RPMI8226 (cell line): ENCODE measurements at places on chromosomes 5 and 9.

DNA sequence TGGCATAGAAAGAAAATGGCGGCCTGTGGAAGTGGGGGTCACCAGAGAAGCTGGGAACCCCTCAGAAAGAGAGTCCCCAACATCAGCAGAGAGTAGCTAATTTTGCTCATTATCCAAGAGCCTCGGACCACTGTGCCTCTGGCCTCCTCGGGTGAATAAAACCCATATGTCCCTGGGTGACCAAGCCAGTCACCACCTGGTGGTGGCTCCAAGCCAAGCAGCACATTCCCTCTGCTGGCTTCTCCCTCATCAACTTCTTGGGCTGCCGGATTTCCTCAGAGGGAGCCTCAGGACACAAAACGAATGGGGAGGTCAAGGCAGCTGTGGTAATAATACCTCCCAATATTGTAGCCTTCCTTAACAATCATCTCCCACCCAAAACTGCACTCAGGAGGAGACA is 242.5 kb downstream of the NFIB start:
- no peak for DNase-seq

GRCh38 chr5:132102101-132102701 is 28.6 kb downstream of the CSF2 start:
- peak; percentile 25 for DNase-seq

GRCh38 chr9:3922846-3923245 is 377.0 kb downstream of the GLIS3 start:
- DNase-seq, result no peak

DNA sequence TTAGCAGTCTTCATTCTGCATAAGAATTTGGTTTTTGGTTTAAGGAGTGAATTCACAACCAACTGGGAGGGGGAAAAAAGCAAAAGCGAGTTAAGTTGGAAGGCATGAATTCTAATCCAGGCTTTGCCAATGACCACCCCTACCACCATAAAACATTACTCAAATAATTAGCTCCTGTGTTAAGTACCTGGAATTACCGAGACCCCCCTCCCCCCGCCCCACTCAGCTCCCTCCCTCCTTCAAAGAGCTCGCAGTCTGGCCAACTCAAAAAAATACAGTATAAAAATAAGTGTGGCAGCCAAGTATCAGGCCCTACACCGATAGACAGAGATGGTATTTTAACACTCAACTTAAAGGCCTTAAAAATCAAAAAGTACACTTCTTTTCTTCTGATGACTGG is 492 bp downstream of the ATG12 start:
- DNase-seq, result no peak

DNA sequence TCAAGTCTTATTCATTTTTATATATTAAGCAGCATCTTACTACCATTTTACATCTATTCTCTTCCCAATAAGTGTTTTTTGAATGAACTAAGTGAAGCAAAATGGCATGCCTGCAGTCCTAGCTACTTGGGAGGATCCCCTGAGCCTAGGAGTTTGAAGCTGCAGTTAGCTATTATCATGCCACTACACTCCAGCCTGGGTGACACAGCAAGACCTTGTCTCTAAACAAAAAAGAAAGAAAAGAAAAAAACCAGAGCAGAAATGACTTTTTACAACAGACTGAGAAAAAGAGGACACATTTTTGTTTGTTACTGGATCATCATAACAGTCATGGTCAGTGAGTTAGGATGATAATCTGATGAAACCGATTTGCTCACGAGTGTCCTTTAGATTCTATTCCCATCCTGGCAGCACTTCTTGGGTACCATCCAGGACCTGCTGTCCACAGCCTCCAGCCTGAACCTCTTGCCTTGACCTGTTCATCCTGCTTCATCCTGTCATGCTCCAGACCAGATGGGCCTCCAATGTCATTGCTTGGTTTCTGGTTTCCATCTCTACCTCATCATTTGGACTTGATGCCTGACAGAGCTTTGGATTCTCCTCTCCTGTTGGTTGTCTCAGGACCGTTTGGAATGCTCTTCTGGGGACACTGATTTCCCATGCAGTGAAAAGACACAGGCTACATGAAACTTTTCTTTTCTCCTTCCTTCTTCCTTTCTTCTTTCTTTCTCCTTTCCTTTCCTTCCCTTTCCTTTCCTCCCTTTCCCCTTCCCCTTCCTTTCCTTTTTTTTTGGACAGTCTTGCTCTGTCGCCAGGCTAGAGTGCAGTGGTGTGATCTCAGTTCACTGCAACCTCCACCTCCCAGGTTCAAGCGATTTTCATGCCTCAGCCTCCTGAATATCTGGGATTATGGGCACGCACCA is 50.1 kb upstream of the GLRX start:
- DNase-seq, result no peak

- peak; percentile 63 for DNase-seq
Measured at GRCh38 chr5:149358294-149358651, 427 bp downstream of the PCYOX1L start.

DNA sequence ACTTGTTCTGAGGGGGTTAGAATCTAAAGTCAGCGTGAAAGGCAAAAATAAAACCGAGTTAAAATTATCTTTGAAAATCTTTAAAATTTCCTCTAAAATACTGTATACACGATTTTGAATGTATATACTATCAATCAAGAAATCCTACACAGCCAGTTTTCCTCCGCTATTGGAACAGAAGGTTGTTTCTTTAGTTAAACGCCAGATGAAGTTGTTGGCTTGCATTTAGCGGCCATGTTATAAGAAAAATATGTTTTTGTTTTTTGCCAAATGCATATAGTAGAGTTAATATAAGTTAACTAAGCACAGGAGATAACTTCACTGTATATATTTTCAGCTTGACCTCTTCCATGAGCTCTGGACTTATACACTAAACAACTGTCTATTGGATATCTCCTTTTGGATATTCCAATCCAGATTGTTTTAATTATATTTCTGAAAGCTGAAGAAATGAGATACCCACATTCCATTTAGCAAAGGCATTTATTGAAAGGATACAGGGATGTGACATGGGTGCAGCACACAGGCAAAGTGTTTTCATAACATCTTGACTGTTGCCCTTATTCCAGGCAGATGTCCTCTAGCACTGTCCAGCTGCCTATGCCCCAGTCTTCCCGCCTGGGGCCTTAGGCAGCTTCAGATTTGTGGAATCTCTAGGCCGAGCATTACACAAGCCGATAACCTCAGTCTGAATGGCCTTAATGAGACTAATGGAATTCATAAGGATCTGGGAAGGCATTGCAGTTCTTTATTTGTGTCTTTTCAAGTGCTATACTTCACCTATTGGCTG is 10.0 kb upstream of the ATG10 start:
- no peak for DNase-seq

- no peak for DNase-seq
Measured at GRCh38 chr9:113675475-113675941, 200.6 kb upstream of the ZNF618 start.

- no peak for DNase-seq
Measured at GRCh38 chr5:168801567-168801966, 222.4 kb upstream of the PANK3 start.

DNA sequence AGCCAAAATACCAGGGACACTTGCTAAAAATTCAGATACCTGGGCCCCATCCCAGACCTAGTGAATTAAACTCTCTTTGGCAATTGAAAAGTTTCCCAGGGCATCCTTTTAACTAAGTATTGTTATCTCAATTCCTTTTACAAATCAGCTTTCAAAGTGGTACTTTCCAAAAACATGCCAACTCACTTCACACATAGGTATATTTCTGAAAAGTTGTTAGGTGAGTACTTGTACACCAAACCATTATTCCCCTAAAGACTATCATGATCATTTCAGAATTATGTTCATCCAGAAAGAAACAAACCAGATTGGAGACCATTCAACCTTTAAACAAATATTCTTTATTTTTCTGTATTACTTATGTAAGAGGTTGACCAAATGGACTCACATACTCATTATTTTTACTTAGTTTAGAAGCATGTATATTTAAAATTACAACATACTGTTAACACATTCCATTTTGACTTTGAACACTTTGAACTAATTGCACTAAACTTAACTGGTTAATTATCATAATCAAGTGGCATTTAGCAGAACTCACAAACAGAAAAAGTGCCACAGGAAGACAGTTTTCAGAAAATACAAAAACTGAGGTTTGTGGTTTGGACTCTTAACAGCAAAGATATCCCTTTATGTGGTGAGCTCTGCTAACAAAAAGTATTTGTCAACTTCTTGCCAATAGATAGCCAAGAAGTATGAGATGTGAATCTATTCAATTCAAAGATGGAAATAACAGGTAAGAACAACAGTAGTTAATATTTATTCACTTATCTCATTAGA is 40.7 kb downstream of the KIAA0825 start:
- no peak for DNase-seq
